ENCODE measurements at places on chromosomes 4 and X.

DNA sequence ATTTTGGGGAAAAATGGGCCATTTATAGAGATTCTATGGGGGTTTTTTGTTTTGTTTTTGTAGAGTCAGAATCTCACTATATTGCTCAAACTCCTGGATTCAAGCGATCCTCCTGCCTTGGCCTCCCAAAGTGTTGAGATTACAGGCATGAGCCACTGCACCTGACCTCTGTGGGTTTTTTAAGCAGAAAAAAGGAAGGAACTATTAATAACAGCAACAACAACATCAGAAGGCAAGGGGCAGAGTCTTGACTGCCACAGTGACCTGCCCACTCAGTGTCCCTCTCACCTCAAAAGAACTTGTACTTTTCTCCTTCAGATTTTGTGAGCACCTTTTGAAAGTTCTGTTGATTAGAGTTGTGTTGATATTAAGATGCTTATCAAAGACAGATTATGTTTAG, 48.1 kb downstream of the FNIP2 start:
- DNase-seq = no peak

GRCh38 chr4:55184600-55185523, 59.5 kb upstream of the KDR start:
- no peak for DNase-seq

DNA sequence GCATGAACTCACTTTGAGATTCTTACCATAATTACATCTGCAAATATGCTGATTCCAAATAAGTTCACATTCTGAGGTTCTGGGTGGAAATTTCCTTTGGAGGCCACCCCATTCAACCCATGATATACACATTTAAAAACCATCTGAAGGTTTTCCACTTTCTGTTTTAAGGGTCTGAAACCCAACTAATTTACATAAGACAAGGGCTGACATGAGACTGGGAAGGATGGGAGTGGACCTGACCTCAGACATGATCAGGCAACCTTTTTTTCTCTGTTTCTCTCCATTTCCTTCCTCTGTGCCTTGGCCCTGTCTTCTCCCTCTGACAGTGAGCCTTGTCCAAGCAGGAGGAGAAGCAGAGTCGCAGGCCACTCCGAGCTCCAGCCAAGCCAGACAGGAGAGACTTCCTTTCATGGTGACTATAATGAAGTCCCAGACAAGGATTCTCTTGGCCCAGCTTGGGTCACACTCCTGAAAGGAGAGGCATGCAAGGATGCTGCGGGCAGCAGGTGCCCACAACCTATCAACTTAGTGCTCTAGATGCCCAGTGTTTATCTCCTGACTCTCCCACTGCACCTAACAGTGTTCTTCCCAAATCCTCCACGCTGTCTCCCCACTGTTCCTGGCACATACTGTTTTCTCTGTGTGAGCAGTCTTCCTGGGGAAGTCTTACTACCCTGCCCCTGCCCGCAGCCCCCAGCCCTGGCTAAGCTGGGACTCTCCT, 39.9 kb downstream of the MSX1 start:
- DNase-seq = no peak

GRCh38 chrX:132483951-132484350, 4.9 kb downstream of the MBNL3 start:
- no peak for DNase-seq

GRCh38 chrX:72021975-72022374, 109.7 kb downstream of the RTL5 start:
- DNase-seq = no peak

- peak; percentile 53 for DNase-seq
Measured at GRCh38 chr4:67375291-67375690, 170.0 kb downstream of the CENPC start.

DNA sequence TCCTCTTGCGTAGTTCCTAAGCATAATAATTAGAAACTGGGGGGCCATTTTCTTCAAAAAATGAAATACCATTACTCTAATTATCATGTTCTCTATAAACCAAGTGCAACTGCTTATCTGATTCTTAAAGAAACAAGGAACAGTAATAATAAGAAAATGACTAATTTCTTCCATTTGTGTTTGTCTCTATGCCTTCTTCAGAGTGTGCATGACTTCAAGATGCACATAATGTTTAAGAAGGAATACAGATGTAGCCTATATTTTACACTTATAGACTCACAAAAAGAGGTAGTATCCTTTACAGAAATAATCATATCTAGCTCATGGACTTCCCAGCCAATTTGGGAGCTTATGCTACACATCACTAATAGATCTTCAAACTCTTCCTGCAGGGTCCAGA, 131.7 kb downstream of the CHRNA9 start:
- DNase-seq = no peak

DNA sequence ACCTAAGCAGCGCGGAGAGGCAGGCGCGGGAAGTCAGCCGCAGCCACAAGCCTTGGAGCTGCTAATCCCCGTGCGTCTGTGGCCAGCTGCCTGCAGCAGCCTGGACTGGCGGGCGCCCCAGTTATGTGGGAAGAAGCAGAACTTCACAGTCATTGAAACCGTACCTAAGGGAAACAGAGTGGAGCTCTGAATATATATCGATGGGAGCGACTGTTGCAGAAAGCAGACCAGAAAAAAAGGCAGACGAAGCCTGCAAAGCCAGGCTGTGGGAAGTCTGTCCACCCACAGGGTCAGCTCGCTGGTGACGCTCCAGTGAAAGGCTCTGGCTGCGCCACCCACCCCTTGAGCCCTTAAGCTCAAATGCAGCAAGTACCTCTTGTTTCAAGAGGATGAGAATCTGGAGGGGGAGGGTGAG, 24.7 kb downstream of the KCNE5 start:
- DNase-seq = peak; percentile 3

GRCh38 chr4:1785592-1785991, 7.5 kb upstream of the FGFR3 start:
- no peak for DNase-seq
